ENCODE measurements at places on chromosomes 1 and 21. TPM values are rescaled to one million over a fixed set of nuclear protein-coding genes. Genes with fewer than 3 reads are reported as not detected.

The LMX1A gene
- not detected for total RNA-seq

The C1orf94 gene
- total RNA-seq, result not detected

The HDGF gene
- 332 TPM for total RNA-seq

The ZNF593 gene
- 41.9 TPM for total RNA-seq

The RCOR3 gene
- 15.4 TPM for total RNA-seq
